ENCODE measurements at places on chromosomes 12 and 14. TPM values are rescaled to one million over a fixed set of nuclear protein-coding genes. Genes with fewer than 3 reads are reported as not detected.

The SYNE3 gene
- total RNA-seq, result 1.0 TPM

The CCDC175 gene
- not detected for total RNA-seq

The LIN7A gene
- total RNA-seq, result 0.27 TPM

The IKBIP gene
- total RNA-seq, result 65.6 TPM

The FAM181A gene
- not detected for total RNA-seq

The RIMBP2 gene
- total RNA-seq, result 0.06 TPM
